ENCODE measurements at places on chromosomes 11 and 22.

GRCh38 chr11:77072851-77073327, 6.1 kb downstream of the CAPN5 start:
- no peak for DNase-seq

GRCh38 chr11:104060820-104061219, 24.4 kb downstream of the DDI1 start:
- no peak for DNase-seq

- no peak for DNase-seq
These were observed 60.2 kb upstream of the LRRC4C start for GRCh38 chr11:41519696-41520095.

DNA sequence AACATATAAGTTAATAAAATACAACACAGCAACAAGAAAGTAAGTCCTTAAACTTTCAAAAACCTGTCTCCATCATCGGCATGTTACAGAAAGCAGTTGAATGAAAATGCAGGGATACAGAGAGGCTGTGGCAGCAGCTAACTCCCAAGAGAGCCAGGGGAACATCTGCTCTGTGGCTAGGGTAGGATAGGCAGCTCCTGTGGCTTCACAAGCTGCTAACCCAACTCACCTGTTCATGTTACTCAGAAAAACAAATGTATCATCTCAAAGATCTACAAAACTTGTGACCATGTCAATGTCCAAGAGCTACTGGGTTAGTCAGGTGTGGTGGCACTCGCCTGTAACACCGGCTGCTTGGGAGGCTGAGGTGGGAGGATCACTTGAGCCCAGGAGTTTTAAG, 15.2 kb upstream of the PLAAT3 start:
- DNase-seq = no peak

GRCh38 chr11:74278721-74279161, 32.7 kb downstream of the P4HA3 start:
- no peak for DNase-seq

- no peak for DNase-seq
These were observed 94.5 kb upstream of the TOP3B start for GRCh38 chr22:22076932-22077703.

DNA sequence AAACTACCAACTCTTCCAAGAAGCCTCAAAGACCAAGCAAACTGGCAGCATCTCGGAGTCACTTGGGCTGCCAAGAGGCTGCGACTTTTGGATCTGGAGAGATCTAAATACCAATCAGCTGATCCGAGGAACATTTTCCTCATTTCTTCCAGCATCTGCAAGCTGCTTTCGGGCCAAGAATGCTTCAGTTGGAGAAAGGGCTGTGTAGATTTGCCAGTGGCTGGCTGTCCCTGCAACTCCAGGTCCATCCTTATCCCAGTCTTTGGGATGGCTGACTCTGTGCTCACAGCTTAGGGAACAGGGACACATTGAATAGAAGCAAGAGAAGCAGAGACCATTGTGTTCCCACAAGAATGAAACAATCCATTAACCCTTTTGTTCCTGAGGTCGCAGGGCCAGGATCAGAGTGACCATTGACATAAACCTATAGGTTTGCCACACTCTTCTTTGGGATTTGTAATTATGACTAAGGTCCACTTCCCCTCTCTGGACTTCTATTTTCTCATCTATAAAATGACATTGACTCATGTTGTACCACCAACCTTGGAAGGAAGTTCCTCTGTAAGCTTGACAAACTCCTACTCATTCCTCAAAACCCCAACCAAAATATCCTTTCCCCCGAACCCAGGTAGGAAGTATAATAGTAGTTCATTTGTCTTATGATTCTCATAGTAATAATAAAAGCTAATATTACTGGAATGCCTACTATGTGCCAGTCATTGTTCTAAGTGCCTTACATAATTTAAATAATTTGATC, 340.8 kb downstream of the MN1 start:
- no peak for DNase-seq

GRCh38 chr22:33919391-33920196, 682 bp downstream of the LARGE1 start:
- DNase-seq = no peak

- no peak for DNase-seq
These were observed 128.3 kb downstream of the TEAD1 start for GRCh38 chr11:12802418-12803085.

DNA sequence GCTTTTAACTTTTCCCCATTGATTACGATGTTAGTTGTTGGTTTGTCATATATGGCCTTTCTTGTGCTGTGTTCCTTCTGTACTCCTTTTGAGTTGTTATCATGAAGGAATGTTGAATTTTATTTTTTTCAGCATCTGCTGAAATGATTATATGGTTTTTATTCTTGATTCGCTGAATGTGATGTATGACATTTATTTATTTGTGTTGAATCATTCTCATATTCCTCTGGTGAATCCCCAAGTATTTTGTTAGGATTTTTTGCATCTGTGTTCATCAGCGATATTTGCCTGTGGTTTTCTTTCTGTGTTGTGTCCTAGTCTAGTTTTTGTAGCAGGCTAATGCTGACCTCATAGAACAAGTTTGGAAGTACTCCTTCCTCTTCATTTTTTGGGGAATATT, 78.2 kb downstream of the GGT1 start:
- no peak for DNase-seq

GRCh38 chr11:130066338-130066737, 3.4 kb upstream of the APLP2 start:
- no peak for DNase-seq

GRCh38 chr11:100805506-100806199, 118.6 kb downstream of the ARHGAP42 start:
- DNase-seq = no peak

DNA sequence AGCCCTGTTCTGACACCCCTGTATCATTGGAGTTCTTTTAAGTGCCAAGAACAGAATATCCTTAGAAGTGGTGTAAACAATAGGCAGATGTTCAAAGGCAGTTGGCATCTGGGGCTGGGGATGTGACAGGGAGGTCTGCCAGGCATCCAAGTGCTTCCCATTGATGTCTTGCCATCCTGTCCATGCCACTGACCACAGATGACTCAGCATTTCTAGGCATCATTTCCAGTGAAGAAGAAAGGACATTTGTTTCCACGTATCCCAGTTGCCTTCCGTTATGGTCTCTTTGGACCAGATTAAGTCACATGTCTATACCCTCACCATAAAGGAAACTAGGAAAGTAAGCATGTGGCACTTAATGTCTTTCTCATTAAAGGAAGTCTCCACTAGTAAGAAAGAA, 76.7 kb upstream of the BARX2 start:
- no peak for DNase-seq

DNA sequence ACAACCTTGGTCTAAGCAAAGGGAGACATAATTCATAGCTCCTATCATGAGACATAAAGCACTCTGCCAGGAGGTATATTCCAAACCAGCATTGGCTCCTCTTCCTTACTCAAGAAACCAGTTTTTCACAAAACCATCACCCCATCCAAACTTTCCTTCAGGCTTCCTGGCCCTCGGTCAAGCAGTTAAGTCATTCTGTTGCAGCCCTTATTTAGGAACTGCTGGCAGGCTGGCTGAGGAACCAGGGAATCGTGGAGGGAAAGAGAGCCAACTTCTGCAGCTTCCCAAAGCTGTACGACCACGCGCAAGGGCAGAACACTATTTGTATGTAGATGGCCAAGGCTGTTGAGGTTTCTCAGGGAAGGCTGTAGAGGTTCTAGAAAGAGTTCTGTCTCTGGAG, 680 bp downstream of the IFT46 start:
- DNase-seq = no peak

- DNase-seq = no peak
These were observed 108.9 kb downstream of the SGSM3 start for GRCh38 chr22:40479126-40479800.

DNA sequence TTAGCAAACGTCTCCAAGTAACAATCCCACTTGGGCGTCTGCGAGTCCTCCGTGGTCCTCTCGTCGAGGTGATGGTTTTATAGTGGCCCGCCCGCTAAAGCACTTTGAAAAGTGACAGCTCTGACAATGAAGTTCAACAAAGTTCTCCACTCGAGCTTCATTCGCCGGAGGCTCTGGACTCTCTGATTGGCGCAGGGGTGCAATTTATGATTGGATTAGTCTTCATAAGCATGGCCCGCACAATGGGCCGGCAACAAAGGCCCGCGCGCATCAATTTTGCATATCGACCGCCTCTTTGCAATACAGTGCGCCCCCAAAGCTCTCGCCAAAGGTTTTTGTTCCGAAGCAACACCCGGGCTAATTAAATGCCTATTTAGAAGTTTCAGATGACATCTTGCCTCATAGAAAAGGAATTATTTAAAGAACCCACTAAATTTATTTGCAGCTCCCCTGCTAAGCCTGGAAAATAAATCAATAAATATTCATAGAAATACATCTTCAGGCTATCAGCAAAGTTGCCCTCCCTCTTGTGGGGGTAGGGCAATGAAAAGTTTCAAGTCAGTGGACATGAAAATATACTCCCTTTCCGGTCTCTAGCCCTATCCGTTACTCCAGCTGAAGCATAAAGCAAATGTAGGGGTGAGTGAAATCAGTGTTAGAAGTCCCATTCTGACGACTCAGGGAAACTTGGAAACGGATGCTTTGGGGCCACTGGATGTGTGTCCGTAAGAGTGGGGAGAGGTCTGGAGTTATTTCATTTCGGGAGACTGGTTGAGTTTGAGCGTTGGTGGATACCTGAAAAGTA, at the start of gene DBX1:
DBX1 (minus strand) TSS at position 51 of the 805 bp plus-strand sequence. CDS start 151 bp downstream, outside the sequence.
- no peak for DNase-seq

GRCh38 chr11:115178705-115179104, 325.5 kb downstream of the CADM1 start:
- no peak for DNase-seq

GRCh38 chr11:134521452-134522289, 109.6 kb upstream of the B3GAT1 start:
- DNase-seq = no peak

DNA sequence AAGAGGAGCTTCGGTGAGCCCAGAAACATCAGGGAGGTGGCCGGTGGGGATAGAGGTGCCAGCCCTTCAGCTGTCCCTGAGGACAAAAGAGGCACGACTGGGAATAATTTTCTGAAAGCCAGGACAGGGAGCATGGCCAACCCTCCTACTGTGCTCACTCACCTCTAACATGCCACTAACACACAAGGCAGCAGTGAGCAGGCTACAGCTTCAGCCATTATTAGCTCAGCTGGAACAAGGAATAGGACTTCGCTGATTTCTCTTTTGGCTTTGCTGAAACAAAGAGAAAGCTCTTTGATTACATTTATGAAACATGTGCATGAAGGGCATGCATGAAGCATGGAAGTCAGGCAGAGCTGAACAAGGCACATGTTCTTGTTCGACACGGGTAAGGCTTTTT, 12.1 kb upstream of the OR10A5 start:
- DNase-seq = no peak

GRCh38 chr11:36402568-36403170, 106.6 kb downstream of the PRR5L start:
- DNase-seq = no peak

DNA sequence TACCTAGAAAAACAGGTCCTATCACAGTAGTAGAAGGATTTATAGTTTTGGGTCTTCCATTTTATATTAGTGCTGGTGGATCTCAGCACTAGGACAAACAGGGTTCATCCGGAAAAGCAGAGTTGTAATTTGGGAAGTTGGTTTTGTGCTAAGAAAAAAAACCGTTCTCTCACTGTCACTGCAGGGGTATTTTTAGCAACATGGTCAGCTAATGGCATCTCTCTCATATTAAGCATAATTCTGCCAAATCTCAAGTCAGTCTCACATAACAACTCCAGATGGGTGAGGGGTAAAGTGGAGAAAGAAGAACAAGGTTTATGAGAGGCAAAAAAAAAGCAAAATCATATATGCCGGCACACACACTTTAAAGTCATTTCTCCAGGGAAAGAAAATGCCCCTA, 51.6 kb upstream of the GDPD4 start:
- DNase-seq = no peak

DNA sequence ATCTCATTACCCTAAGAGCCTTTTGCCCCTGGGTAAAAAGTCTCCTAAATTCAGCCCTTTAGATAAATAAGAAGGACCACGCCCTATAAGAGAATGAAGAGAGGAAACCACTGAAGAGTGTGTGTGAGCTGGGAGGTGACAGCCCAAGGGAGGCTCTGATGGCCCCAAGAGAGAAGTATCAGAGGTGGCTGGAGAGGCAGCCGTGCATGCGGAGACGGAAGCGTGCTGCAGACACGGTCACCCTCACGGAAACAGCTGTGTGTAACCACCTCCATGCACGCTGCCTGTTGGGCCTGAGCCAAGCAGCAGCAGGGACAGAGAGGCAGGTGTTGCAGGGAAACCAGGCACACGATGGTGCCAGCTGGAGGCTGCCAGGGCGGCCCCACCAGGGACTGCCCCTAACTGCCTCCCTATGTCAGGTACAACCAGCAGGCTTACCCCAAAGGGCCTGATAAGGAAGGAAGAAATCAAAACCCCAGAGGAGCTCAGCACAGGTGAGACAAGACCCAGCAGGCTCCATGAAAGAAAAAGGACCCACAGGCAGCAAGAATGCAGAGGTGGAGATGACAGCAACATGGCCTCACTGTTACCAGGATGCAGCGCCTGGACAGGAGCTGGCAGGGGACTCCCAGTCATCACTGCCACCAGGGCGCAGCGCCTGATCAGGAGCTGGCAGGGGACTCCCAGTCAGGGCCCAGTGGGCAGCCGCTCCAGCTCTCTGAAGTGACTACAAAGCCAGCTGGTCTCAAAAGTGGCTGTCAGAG, 7.8 kb downstream of the LARGE2 start:
- DNase-seq = no peak

DNA sequence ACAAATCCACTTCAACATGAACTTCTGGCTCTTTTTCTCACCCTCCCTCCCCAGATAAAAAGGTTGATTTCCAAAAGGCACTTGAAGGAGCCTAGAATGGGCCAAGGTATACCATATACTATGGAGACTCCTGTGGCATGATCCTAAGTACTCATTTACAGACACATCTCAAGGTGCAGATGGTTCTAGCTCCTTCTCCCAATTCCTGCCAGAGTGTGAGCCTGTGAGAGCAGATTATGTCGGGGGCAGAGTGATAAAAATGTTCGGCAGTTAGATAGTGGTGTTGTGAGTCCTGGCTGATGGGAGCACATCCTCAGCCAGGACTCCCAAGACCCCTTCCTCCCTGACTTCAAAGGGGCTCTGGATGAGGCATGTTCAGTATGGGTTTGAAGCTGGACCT, 8.2 kb upstream of the SEC14L3 start:
- no peak for DNase-seq

- no peak for DNase-seq
These were observed 534.4 kb downstream of the MN1 start for GRCh38 chr22:27267145-27267544.

- no peak for DNase-seq
These were observed 10.4 kb upstream of the TUB start for GRCh38 chr11:8070417-8071115.

Measured in DND-41 (cell line).